ENCODE measurements at places on chromosomes 3 and 15. TPM values are rescaled to one million over a fixed set of nuclear protein-coding genes. Genes with fewer than 3 reads are reported as not detected.

- H3K4me3 ChIP-seq, result no peak overlapping the region
- no peak for DNase-seq
- H3K4me1 ChIP-seq, result peaks cover 8% of the 10 kb centered on the region
- H3K36me3 ChIP-seq, result no peaks in the 10 kb centered on the region
- no peaks in the 10 kb centered on the region for H3K27me3 ChIP-seq
These were observed 42.6 kb upstream of the ATP2C1 start for GRCh38 chr3:130851277-130851676.

GRCh38 chr3:185696039-185696438 lies 109.9 kb downstream of the SENP2 start:
- H3K4me3 ChIP-seq, result no peak overlapping the region
- peaks cover 14% of the 10 kb centered on the region for H3K36me3 ChIP-seq
- no peaks in the 10 kb centered on the region for H3K27me3 ChIP-seq
- H3K4me1 ChIP-seq, result no peaks in the 10 kb centered on the region
- H3K27ac ChIP-seq, result no peak overlapping the region

DNA sequence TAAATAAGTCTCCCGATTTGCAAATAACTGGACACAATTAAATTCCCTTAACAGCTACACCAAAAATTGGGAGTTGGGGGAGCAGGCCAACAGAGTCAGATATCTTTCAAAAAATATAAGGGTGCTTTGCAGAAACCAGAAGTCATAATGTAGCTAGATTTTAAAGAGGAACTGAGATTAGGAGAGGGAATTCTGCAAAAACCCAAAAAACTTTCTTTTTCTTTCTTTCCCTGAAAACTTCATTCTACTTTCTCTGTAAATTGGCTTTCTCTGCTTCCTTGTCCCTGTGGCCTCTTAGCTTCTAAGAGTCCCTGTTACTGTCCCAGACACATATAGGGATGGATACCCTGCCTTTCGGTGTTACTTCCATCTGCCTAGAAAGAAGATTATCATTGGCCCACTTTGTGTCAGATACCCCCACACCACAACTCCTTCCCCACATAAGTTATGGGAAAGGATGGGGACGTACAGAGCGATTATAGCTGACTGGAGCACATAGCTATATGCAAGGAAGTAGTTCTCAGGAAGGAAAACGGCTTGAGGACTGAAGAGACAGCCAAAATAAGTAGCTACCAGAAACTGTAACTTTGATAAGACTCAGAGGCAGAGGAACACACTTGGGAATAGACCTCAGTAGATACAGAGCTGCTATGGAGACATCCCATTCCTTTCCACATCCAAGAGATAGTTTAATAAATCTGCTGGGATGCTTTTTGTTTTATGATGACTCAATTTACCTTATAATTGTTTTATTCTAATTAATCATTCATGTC lies 129.1 kb upstream of the TGFBR2 start:
- no peak overlapping the region for H3K4me3 ChIP-seq
- no peak for DNase-seq
- no peaks in the 10 kb centered on the region for H3K4me1 ChIP-seq
- H3K36me3 ChIP-seq, result peaks cover 3% of the 10 kb centered on the region

GRCh38 chr3:39000008-39000450 lies 51.7 kb downstream of the SCN11A start:
- no peak overlapping the region for H3K4me3 ChIP-seq
- DNase-seq, result peak; percentile 39
- H3K27ac ChIP-seq, result no peak overlapping the region
- H3K27me3 ChIP-seq, result no peaks in the 10 kb centered on the region
- H3K36me3 ChIP-seq, result no peaks in the 10 kb centered on the region

DNA sequence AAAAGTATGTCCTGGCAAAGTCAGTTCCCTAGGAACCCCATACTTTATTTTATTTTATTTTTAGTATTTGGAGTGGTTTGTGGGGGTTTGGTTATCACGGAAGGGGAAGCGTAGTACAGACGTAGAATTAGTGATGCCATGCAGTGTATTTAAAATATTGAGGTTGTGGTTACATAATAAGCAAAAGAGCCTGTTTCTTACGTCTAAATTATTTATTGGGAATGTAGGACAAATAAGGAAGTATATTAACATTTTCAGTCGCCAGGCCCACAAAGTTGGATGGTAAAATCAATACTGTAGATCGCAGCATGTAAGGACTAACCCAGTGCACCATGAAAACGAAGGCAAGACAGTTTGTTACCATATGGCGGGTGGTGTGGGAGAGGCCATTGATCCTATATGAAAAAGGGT lies 558 bp downstream of the DTWD1 start:
- H3K27me3 ChIP-seq, result no peaks in the 10 kb centered on the region
- no peak for DNase-seq
- no peaks in the 10 kb centered on the region for H3K4me1 ChIP-seq

- H3K27ac ChIP-seq, result no peak overlapping the region
- H3K36me3 ChIP-seq, result peaks cover 47% of the 10 kb centered on the region
- H3K27me3 ChIP-seq, result no peaks in the 10 kb centered on the region
These were observed 3.5 kb downstream of the PFN2 start for GRCh38 chr3:149967086-149967685.

GRCh38 chr3:157423337-157423736 lies 13.3 kb upstream of the PTX3 start:
- no peak overlapping the region for H3K4me3 ChIP-seq
- no peaks in the 10 kb centered on the region for H3K4me1 ChIP-seq
- H3K36me3 ChIP-seq, result peaks cover 15% of the 10 kb centered on the region
- no peaks in the 10 kb centered on the region for H3K27me3 ChIP-seq
- no peak overlapping the region for H3K27ac ChIP-seq

DNA sequence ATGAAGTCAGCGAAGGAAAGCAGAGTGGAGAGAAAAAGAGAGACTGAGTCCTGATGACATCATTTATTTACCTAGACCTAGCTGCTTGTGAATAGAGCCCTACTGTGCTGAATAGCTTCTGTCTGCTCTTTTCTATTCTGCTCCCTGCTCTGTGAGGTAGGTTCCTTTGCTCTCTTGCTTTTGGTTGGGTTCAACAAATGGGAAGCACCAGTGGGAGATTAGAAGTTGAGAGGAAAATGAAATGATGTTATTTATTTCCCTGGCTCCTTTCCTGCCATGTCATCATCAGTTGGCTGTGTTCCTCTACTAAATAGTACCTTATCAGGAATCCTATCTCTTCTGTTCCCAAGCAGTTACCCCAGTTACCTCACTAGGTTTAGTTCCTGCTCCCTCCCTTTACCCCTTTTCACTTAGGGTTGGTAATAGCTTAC lies 23.5 kb downstream of the DTWD1 start:
- DNase-seq, result no peak
- H3K27ac ChIP-seq, result no peak overlapping the region
- no peak overlapping the region for H3K4me3 ChIP-seq
- H3K36me3 ChIP-seq, result 0 out of 2 replicates have a peak, but pooled peaks cover 3% of the 10 kb centered on the region
- no peaks in the 10 kb centered on the region for H3K27me3 ChIP-seq

NEO1 gene
- 41.8 TPM for total RNA-seq

SUMF1 gene
- 10.6 TPM for total RNA-seq
